Stimulated activated CD4-positive, alpha-beta T cell treated with anti-CD3 and anti-CD28 coated beads, TNF-alpha, amount 100 ng/mL, for 1 hour (primary cell): ENCODE measurements at places on chromosomes 3 and 15.

GRCh38 chr15:70892912-70893560 lies 410 bp downstream of the LRRC49 start:
- DNase-seq: no peak

DNA sequence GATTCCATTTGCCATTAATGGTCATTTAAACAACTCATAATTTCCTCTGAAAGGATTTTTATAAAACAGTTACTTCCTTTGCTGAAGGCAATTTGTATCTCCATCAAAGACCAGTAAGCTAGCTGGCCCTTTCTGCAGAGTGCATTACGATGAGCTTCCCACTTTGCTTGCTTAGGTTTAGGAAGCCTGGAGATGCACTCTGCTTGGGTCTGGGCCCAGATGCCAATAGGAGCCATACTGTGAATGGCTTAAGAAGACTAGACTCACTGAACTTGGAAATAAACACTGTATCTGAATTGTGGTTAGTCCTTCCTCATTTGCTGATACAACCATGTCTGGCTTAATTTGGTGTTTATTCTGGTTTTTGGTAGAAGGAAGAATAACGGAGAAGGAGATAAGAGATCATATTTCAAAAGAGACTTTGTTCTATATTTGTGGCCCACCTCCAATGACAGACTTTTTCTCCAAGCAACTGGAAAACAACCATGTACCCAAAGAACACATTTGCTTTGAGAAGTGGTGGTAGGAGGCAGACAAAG lies 38.1 kb downstream of the OXNAD1 start:
- no peak for DNase-seq

DNA sequence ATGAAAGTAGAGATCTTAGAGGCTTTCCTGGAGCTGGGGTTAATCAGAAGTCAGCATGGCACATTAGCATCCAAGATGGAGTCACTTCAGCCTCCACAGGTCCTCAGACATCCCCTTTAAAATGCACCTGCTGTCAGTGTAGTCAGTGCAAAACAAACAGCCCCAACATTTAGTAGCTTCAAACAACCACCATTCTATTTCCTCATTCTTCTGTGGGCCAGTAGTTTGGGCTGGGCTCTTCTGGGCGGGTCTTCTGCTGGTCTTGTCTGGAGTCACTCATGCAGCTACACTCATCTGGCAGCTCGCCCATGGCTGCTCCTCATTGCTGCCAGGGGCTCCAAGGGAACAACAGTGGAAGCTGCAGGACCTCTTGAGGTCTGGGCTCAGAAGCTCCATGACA lies 99.9 kb downstream of the TLE3 start:
- no peak for DNase-seq

- DNase-seq: no peak
Measured at GRCh38 chr15:81297147-81297572, 26.8 kb downstream of the STARD5 start.
